Stimulated activated CD8-positive, alpha-beta memory T cell treated with anti-CD3 and anti-CD28 coated beads, Interleukin-7, amount 100 ng/mL, for 1 hour (primary cell): ENCODE measurements at places on chromosomes 4 and X.

GRCh38 chrX:54633641-54634040 lies 103.6 kb downstream of the GNL3L start:
- no peak for DNase-seq

- DNase-seq, result no peak
These were observed 263.3 kb downstream of the BMPR1B start for GRCh38 chr4:95021099-95021498.

- no peak for DNase-seq
These were observed 30.2 kb upstream of the NKRF start for GRCh38 chrX:119636419-119636818.

DNA sequence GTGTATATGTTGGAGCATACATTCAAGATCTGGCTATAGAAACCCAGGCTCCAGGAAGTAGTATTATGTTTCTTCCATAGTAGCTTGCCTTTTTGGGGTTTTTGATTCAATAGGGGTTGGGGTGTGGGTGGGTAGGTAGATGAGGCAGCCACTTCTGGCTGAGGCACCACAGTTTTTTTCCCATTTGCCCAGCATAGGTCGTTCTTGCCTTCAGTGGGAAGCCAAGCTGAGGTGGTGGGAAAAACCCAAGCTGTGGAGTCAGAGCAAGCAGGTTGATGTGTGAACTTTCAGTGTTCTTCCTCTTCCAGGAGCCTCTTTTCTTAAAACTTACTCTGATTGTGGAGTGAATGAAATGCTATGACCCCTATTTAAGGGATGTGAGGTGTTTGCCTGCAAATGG lies 67.0 kb upstream of the RPS6KA3 start:
- no peak for DNase-seq

GRCh38 chr4:147815741-147816140 lies 83.9 kb downstream of the ARHGAP10 start:
- no peak for DNase-seq

GRCh38 chr4:182743815-182744214 lies 173.4 kb downstream of the DCTD start:
- DNase-seq, result no peak

- no peak for DNase-seq
These were observed 93.1 kb upstream of the LNX1 start for GRCh38 chr4:53684136-53685130.

- no peak for DNase-seq
These were observed 33.2 kb upstream of the MSANTD1 start for GRCh38 chr4:3215733-3216132.

DNA sequence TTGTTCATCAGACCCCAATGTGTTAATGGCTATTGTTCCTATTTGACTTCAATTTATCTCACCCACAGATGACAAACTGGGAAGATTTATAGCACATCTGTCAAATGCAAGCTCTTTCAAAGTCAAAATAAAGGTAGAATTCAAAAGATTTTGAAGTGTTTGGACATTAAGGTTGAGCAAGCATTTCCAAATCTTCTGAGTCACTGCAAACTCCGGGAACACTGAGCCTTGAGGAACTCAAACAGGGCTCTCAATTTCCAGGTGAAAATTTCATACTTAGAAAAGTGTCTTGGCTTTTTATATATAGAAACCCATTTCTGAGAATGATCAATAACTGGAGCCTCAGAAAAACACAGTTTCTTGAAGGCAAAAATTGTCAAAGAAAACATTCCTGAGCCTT lies 199.5 kb upstream of the IGFBP7 start:
- no peak for DNase-seq

GRCh38 chr4:57445686-57446085 lies 335.5 kb upstream of the IGFBP7 start:
- no peak for DNase-seq

DNA sequence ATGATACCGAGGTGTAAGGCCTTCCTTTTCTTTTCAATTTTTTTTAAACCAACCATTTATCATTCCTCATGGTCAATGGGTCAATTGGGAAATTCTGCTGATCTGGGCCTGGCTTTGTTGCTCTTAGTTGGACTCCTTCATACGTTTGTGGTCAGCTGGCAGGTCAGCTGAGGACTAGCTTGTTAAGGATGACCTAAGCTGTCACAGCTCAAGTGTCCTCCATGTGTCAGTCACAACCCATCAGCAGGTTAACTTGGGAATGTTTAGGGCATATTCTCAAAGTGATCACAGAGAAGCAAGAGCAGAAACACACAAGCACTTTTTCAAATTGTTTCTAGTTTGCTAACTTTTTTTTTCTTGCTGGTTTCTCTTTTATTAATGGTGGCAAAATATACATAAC lies 117.4 kb upstream of the MAB21L2 start:
- DNase-seq, result no peak

GRCh38 chr4:139522457-139522856 lies 33.6 kb downstream of the SETD7 start:
- DNase-seq, result no peak

GRCh38 chrX:54045563-54046228 lies 1.4 kb upstream of the PHF8 start:
- no peak for DNase-seq

GRCh38 chrX:149720021-149720689 lies 8.3 kb downstream of the MAGEA11 start:
- no peak for DNase-seq

DNA sequence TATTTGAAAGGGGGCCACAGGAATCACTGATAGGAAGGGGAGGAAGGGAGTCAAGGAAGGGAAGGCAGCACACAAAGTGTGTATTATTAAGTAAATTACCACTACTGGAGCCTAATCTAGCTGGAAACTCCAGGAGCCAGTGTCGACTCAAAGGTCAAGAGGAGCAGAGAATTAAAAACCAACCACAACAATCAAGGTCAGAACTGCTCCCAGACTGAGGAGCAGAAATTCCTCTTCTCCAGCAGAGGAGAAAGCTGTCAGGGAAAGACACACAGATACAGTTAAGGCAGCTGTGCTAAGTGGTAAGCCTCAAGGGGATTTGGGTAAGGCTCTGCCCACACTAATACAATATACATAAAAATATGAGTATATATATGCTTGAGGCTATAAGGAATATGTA lies 87.5 kb upstream of the PTPN13 start:
- DNase-seq, result no peak

- no peak for DNase-seq
These were observed 4.0 kb downstream of the ITIH6 start for GRCh38 chrX:54794028-54794427.

DNA sequence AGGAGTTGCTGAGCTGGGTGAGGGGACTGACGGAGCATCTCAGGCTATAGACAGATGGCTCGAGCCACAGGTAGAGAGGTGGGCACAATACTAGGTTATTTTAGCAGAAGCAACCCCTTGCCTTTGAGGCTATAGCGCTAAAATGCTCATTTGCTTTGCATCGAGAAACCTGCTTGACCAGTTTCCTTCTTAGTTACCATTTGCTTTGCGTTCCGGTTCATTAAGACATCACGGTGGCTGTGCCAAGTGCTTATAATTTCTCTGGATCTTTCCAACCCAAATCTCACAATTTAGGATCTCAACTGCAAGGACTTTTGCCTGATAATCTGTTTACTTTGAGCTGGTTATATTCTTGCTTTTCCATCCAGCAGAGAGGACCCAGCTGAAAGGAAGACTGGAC lies 40.8 kb downstream of the DLG3 start:
- no peak for DNase-seq

GRCh38 chrX:13101441-13102139 lies 57.2 kb upstream of the FAM9C start:
- DNase-seq, result no peak

DNA sequence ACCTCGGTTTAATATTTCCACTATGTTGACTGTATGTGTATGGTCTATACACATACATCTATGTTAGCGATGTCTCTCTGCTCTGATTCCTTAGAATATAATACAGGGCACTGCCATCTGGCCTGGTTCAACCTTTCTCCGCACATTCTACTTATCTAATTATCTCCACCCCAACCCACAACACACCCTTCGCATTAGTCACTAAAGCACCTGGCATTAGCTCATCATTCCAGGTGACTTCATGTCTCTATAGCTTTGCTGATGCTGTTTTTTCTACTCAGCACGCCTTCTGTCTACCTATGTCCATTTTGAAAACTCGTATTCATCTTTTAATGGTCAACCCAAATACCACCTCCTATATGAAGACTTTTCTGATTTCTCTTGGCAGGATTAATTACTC lies 425.2 kb upstream of the RASGEF1B start:
- DNase-seq, result no peak

DNA sequence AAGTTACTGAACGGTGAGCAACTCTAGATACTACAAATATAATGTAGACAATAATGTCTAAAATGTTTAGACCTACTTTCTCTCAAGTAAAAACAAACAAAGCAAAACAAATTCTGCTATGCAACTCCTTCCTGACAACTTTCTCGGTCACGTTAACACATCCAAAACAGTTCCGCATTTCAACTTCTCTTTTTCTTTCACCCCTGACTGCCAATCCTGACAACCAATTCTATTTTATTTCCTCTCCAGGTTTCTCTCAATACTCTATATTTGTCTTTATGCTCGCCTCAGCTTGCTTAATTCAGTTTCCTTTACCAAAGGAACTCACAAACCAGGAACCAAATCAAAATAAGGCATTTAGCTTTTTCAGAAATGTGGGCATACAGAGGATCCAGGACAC lies 513.0 kb downstream of the FSTL5 start:
- no peak for DNase-seq

GRCh38 chrX:77900688-77901087 lies 1.4 kb downstream of the COX7B start:
- no peak for DNase-seq

DNA sequence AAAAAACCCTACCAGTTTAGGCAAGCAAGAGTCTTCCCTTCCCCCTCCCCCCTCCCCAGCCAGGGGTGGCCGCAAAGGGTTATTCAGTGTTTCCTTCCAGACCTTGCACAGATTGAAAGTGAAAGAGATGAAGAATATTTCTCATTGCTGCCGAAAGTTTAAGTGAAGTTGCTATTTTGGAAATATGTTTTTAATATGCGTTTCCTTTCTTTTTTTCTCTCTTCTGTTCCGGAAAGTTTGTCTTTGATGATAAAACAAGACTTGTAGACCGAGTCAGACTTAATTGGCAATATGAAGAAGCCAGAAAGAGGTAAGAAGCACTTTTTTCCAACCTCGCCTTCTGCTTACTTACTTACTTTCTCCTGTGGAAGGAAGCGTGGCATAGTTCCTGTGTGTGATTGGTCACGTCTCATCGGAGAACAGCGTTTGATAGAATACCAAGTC lies 58.5 kb upstream of the CLCN4 start:
- no peak for DNase-seq

- no peak for DNase-seq
These were observed 462.3 kb downstream of the DMD start for GRCh38 chrX:32749070-32749469.

GRCh38 chr4:65482410-65482809 lies 187.9 kb downstream of the EPHA5 start:
- no peak for DNase-seq

DNA sequence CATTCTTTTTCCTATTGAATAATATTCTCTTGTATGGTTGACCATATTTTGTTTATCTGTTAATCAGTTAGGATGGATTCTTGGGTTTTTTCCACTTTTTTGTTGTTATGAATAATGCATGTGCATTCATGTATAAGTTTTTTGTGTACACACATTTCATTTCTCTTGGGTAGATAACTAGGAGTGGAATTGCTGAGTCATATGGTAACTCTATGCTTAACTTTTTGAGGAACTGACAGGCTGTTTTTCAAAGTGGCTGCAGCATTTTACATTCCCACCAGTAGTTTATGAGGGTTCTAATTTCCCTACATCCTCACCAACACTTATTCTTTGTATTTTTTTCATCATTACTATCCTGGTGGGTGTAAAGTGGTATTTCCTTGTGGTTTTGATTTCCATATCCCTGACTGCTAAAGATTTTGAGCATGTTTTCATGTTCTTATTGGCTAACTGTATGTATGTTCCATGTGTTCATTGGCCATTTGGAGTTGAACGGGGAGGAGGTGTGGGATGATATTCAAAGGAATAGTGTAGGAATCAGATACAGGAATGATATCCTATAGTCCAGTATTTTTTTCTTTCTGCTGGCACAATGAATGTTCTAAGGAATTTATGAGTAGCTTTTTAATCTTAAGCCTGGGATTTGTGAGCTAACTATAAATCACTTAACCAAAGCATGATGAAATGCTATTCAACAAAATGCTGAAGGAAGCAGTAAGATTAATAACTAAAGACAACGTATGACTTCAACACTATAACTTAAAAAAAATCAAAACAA lies 114.3 kb downstream of the AMELX start:
- DNase-seq, result no peak

DNA sequence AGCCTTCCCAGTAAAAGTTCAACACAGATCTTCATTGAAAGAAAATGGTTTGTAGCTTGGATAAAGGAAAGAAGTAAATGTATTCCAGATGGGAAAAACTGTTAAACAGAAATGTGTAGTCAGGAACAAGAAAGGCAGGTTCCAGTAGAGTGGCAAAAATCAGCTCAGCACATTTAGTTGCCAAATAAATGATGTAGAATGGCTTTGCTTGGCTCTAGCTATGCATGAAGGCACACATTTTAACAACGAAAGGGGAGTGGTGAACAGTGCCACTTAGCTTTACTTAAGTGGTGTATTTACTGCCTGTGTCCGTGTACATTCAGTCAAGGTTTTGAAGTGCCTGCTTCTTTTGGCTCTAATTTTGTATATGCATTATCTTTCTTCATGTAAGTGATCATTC lies 644.5 kb upstream of the ATOH1 start:
- DNase-seq, result no peak

DNA sequence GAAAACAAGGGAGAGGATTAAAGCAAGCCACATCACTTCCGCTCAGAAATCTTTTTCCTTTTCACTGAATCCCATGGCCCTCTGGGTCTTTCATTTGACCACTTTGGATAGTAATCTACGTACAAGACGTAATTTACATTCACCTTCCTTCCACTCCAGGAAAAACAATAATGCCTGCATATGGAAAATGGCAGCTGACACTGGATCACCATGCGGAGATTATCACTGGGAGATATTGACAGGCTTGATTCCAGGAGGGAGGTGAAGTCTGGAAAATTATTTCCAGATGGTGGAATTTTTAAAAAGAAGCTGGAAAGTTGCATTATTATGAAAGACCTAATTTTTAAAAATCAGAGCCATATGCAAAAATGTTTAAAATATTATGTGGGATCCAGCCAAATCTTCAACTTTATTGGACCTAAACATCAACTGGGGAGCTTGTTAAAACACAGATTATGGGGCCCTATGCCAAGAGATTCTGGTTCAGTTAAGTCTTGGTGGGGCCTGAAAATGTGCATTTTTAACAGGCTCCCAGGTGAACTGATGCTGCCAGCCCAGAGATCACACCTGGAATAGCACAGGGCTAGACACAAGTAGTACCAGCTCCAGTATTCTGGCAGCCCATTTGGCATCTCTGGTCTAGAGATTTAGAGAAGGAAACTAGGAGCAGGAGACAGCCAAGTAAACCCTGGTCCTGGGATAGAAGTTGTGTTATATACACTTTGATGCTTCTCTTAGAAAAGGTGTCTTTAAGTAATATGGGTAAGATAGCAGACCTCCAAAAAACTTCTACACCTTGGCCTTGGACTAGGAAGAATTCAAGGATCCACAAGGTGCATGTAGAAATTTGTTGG lies 290.3 kb upstream of the LDB2 start:
- no peak for DNase-seq

GRCh38 chr4:175787546-175787945 lies 24.5 kb downstream of the GPM6A start:
- DNase-seq, result no peak

- DNase-seq, result no peak
These were observed 65.3 kb downstream of the ELOVL6 start for GRCh38 chr4:110132816-110133719.

- DNase-seq, result no peak
These were observed 8.4 kb upstream of the ELF4 start for GRCh38 chrX:130118441-130119311.
